Activated gamma-delta T cell (primary cell): ENCODE measurements at places on chromosomes 6 and 20.

DNA sequence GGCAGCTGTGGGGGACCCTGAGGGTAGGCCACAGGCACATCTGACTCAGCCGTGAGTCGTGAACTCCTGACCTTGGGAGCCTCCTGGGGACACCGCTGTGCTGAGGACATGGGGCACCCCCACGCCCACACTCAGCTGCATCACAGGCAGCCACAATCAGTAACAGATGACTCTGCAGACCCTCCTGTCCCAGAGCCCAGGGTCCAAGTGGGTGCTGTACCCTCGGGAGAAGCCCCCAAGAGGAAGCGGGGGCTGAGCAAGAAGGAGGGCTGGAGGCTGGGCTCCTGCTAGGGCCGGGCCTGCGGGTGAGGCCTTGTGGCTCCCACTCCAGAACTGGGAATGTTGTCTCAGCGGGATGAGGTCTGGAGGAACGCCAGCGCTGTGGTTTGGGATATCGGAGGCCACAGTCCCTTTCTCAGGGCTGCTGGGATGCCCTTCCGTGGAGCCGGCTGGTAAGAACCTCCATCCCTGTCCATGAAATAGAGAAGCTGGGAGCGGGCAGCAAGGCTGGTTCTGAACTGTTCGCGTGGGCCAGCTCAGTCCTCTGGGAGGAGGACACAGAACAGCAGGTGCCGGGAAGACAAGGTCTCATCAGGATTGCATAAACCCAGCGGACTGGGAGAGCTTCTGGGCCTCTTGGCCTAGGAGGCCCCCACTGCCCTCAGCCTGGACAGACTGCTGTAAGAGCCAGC, 3.1 kb upstream of the LAMA5 start:
- DNase-seq = no peak

DNA sequence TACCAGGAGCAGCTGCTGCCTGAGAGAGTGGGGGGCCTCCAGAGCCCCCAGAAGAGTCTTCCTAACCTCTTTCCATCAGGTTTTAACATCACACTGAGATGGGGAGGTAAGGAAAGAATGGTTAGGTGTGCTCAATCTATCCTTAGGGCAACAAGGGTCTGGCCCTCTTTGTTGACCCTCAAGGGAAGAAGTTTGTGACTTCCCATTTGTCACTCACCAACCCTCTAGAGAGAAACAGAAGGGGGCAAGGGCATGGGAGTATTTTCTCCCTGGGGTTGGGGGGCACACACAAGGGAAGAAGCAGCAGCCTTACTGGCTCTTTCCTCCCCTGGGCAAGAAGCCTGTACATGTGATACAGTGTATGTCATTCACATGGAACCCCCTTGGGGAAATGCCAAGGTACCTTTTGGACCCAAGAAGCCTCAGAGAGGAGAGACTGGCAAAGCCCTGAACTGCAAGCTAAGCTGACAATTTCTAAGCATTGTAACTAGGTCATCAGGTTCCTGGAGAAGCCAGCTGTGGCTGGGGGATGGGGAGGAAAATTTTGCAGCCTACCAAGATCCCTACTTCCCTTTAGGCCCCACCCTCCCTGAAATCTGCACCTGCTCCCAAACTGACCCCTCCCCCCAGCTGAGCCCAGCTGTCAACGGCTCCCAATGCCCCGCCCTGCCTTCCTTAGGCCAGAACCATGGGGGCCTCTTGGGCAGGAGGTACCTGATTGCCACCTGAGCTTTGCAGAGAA, 14.5 kb downstream of the BCL2L1 start:
- no peak for DNase-seq

DNA sequence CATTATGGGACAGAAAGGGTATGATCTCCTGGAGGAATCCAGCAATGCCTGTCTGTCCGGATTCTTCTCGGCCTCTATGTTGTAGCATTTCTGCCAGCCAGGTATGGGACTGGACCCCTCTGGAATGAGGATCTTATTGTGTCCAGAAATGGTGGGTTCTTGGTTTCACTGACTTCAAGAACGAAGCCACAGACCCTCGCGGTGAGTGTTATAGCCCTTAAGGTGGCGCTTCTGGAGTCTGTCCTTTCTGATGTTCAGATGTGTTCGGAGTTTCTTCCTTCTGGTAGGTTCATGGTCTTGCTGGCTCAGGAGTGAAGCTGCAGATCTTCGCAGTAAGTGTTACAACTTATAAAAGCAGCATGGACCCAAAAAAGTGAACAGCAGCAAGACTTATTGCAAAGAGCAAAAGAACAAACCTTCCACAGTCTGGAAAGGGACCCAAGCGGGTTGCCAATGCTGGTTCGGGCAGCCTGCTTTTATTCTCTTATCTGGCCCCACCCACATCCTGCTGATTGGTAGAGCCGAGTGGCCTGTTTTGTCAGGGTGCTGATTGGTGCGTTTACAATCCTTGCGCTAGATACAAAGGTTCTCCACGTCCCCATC, 62.3 kb upstream of the IER3 start:
- DNase-seq = no peak

DNA sequence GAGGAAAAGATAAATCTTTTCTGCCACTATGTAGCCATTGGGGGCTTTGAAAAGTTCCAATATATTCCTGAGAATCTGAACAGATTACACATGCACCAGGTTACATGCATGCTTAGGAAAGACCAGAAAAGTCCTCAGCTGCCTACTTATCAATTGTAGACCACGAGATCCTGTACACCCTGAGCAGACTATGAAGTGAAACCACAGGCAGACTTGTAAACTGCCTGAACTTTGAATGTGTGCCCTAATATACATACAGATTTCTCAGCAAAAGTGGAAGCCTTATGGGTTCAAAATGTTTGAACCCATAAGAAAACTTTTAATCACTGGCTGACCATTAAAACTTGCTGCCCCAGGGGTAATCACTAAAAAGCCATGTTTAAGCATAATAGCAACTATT, 273.5 kb upstream of the RUNX2 start:
- DNase-seq = no peak

DNA sequence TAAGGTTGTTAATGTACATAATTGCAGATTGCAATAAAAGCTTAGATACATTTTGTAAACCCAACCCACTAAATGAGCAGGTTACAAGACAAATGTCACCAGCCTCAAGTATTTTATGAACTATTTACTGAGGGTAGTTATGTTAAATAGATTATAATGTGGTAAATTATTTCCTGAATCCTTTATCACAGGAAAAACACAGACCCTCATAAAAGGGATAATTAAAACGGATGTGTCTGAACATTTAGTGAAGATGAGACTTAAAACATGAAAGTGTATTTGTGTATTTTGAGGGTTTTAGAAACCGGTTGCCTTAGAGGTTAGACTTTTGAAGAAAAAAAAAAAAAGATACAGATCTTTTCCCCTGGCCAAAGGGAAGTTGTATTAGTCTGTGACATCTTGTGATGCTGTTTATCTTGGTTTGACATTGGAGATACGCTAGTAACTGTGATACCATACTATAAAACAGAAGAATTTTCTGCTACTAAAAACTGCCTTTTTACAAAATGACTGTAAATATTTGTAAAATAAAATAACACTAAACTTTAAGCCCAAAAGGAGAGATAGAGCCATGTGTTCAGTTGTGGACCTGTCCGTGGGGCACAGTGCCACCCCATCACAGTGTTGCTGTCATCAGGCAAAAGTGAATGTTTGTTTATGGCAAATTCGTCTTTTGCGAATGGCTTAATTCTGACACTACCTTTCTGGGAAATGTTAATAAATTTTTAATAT, 9.7 kb downstream of the DYNLT1 start:
- no peak for DNase-seq

DNA sequence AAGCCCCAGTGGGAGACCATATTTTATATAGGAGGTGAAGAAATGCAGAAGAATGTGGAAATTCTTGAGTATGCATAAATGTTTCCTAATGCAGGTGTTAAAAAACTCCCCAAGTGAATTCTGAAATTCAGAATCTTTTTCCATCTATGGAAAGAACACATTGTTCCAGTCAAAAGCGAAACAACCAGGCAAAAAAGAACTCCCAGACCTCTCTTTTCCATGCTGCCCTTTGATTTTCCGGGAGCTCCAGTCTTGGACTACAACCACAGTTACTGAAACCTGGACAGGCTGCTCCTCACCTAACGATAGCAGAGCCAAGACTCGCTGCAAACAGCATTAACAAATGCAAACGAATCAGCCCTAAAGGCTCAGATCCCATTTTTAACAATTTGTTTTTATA, 108.7 kb upstream of the CNKSR3 start:
- DNase-seq = no peak

DNA sequence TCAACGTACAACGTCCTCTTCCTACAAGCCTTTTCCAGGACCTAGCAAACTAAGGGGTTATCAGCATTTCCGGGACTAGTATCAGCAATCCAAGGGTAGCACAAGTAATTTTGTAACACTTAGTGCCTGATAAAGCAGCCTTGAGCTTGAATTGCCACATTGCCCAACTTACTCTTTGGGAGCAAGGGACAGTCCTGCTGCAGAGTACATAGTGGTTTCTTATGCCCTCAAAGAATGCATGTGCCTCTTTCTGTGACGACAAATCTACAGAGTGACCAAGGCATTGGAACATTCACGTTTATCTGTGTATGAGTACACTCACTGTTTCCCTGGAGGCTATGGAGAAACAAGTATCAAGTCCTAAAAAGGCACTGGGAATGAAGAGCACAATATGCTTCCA, 3.2 kb upstream of the ID4 start:
- DNase-seq = no peak

GRCh38 chr6:15061908-15062515, 183.9 kb upstream of the JARID2 start:
- DNase-seq = no peak

DNA sequence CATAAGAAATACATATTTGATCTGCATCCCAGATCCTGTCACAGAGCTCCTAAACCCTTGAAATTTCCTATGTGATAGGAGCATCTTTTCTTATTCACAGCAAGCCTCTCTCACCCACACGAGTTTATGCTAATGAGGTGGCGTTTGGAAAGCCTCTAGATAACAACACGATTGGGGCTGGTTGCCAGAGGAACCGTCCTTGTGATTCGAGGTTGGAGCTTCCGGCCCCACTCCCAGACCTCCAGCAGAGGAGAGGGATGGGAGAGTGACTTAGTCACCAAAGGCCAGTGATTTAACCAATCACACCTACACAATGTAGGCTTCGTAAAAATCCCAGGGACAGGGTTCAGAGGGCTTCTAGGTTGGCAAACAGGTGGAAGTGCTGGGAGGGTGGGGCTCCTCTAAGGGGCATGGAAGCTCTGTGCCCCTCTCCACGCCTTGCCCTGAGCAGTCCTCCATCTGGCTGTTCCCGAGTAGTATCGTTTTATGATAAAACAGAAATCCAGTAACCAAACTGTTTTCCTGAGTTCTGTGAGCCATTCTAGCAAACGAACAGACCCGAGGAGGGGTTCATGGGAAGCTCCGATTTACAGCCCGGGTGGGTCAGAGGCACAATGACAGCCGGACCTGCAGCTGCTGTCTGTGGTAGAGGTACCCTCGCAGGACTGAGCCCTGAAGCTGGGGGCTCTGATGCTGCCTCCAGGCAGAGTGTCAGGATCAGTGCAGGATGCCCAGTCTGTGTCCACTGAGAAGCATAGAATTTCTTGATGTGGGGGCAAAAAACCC, 238.1 kb upstream of the ARID1B start:
- DNase-seq = no peak

- DNase-seq = no peak
Observed at GRCh38 chr6:119339941-119340456, 9.6 kb downstream of the MAN1A1 start.

DNA sequence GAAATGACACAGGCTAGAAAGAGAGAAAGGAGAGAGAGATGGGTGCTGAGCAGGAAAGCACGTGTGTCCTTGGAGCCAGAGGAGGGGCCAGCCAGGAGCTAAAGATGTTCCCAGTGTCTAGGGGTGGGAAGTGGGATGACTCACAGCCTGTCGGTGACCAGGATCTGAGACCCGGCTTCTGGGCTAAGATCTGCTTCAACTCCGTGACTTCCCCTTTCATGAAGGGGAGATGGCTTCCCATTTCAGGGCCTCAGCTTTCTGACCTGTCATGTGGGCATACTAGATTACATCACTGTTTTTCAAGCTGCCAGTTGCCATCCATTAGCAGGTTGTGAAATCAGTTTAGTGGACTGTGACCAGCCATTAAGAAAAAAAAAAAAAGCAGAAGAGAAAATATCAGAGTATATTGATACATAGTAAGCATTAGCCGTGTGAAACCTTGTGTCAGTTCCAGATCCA, 5.4 kb downstream of the TGM3 start:
- DNase-seq = no peak

DNA sequence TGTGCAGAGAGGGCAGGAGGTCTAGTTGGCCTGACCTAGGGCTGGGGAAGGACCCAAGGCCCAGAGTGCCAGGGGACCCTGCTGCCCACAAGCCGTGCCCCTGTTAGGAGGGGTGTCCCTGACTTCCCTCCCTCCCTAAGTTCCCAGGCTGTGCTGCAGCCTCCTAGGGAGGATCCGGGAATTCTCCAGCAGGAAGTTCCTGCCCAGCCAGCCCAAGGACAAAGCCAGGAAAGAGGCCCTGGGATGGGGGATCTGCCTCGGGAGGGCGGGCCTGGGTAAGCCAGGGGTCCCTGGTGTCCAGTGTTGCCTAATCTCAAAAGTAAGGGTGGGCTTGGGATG, 9.3 kb upstream of the BAK1 start:
- DNase-seq = no peak

- DNase-seq = no peak
Observed at GRCh38 chr20:24657878-24658620, 188.6 kb downstream of the SYNDIG1 start.

GRCh38 chr6:392441-393390, 1.2 kb downstream of the IRF4 start:
- DNase-seq = no peak

GRCh38 chr20:20553541-20553940, 158.9 kb downstream of the RALGAPA2 start:
- no peak for DNase-seq

DNA sequence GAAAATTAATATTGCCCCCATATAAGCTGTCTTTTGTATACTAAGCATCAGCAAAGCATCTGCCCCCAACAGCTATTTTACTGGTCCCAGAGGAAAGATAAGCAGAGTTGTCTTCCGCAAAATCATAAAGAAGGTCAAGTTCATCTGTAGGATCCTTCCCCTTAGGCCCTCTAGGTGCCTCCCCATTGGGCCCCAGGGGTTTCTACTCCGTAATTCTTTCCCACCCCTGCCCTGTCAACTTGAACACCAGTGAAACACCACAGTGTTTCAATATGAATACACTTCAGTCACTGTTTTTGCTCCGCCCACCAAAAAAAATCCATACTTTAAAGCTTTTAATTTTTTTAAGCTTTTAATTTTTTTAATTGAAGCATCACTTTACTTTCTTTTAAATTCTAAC, 159.2 kb downstream of the ATXN1 start:
- no peak for DNase-seq

GRCh38 chr6:142716097-142716496, 228.9 kb downstream of the HIVEP2 start:
- no peak for DNase-seq

GRCh38 chr6:40928307-40928706, 110.7 kb downstream of the UNC5CL start:
- no peak for DNase-seq
